ENCODE measurements at places on chromosomes 2 and 18.

GRCh38 chr18:8548186-8548585, 61.1 kb upstream of the RAB12 start:
- no peak for DNase-seq

DNA sequence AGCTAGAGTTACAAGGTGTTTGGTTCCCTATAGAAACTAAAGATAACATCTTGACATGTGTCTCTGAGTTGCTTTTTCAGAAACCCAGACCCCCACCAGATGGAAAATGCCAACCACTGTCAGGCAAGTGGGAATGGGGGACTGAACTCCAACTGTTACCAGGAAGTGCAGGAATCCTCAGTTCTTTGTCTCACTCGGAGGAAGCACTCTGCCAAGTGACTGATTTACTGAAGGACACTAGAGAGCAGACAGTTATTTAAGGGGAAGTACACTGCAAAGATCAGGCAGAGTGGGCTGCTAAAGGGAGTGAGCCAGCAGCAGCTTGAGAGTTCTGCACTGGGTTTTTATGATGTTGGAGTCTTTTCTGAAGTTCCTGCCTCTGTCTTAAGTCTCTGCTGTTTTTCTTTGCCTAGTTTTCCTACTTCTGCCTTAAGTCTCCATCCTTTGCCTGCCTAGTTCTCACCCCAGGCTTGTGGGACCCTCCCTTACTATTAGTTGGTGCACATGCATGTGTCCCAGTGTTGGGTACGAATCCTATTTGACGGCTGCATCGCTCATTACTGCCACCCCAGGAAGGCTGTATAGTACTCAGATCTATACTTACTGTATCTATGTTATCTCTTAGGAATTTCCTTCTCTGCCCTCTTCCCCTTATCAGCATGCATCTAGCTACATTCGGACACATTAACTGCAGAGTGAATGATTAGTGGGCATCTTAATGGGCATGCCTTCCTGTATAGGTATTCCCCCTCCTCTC, 97.1 kb downstream of the TEX51 start:
- DNase-seq = no peak

DNA sequence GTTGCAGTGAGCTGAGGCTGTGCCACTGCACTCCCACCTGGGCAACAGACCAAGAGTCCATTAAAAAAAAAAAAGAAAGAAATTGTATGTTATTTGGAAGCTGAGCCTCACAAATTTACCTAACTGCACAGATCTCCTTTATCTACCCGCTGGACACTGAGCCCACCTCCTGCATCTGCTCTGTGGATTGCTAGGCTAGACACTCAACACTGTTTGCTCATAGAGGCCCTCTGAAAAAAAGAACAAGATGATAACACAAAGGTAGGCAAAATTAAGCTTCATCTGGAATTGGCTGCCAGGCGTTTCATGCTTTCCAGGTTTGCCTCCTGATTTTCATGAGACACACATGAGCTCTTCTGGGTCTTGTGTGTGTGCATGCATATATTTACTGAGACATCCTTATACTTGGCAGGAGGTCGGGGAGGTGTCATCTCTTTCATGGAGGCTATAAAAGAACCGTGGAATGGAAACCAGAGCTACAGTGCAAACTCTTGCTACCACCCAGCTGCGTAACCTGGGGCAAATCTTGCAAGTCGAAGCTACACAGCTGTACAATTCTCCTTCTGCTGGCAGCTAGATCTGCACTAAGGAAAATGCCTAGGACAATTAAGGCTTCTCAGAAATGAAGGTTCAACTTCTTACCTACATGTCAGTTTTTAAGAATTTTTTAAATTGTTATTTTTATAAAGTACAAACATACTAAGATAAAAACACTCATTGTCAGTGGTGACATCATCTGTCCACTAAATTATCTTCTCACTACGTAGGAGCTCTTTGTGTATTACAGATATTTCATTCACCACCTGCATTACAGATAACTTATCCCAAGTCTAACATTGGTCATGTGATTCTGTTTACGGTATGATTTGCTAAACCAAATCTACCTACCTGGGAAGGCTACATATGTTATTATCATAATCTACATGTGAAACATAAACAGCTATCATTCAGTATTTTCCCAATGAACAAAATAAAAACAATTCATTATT, 63.1 kb downstream of the CABYR start:
- no peak for DNase-seq

DNA sequence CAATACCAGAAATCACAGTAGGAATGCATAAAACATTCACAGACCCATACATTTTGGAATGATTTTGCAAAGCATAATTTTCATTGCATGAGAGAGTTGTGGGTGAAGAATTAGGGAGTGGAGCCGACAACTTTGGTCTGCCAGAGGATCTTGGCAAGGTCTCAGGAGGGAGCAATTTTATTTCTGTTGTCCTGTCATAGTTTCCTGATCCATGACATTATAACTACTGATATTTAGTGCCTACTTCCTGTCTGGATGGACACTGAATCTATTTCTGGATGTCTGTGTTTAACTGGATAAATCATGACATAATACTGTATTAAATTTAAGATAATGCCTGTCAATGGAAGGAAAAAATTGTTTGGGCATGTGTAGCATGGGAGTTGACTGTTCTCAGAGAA, 2.4 kb downstream of the ITGA4 start:
- DNase-seq = no peak

- no peak for DNase-seq
These were observed 37.4 kb downstream of the TTC32 start for GRCh38 chr2:19864381-19864780.

DNA sequence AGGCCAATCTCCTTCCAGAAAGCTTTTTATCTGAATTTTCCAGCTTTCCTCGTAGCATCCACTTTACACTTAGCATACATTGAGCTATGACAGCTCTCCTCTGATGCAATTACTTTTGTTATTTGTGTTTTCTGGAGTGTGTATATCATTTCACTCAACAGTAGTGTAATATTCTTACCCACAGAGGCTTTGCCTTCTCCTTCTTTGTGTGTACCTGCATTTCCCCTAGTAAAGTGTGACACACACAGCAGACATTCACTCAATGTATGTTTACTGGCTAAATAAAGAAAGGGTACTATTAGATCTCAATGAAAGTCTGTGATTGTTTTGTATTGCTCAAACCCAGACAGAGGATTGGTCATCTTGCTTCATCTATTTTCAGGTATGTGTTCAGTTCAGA, 193.7 kb upstream of the MEX3C start:
- DNase-seq = no peak

All from NCI-H1930 (cell line).